ENCODE measurements at places on chromosomes 11 and 22.

- DNase-seq = no peak
Observed at GRCh38 chr11:34564807-34565241, 51.2 kb upstream of the ELF5 start.

- DNase-seq = peak; percentile 72
Observed at GRCh38 chr11:73240190-73240781, 22.2 kb downstream of the P2RY2 start.

- peak; percentile 74 for DNase-seq
Observed at GRCh38 chr11:94525546-94526324, 13.5 kb downstream of the C11orf97 start.

DNA sequence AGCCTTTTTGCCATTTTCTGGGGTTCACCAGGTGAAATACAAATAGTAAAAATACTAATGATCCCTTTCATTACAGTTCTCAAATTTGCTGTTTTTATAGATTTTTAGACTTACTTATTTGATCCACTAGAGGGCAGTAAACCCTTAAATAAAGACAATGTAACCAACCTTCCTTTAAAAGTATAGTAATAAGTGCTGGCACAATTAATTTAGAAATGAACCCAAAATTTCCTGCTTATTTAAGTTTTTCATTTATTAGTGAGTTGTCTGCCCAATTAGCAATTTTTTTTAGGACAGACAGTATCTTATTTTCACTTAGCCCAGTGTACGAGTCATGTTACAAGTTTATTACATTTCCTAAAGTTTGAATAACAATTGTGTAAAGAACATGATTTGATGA, 4.7 kb downstream of the DDIAS start:
- DNase-seq = peak; percentile 43

GRCh38 chr11:35796562-35796961, 134.0 kb downstream of the TRIM44 start:
- DNase-seq = peak; percentile 49

- DNase-seq = no peak
Observed at GRCh38 chr11:1034456-1035295, 1.8 kb downstream of the MUC6 start.

DNA sequence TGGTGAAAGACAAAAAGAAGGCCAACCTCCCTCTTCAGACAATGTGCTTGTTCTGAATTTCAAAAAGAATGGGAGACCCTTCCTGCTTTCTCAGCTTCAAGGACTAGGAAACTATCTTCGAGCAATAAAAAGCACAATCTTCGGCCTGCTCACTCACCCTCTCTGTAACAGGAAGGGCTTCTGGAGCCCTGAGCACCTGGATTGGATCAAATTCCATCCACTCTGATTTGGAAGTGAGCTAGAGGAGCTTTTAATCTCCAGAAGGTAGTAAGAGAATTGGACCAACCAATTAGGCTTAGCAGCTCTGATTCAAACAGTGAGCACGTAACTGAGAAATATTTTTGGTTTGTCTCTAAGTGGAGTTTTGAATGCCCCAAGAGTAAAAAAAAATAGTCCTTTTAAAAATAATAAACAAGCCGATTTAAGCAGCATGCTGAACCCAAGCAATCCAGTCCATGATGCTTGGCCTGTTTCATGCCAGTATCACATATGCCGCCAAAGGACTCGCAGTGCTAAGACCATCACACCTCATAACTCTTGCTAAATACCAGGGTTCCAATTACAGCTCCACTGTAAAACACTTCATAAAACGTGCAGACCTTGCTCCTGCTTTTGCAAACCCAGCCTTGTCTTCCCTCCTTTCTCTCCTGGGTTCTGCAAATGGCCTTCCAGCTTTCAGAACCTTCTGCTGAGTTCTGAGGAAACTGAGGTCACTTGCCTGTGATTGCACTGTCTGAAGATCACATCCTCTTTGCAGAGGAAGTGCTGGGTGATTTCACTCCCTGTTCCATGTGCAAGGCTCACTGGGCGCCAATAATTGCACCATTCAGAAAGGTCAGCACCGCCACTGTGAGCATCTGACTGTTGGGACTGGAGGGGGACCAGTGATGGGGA, 74.4 kb downstream of the SLC1A2 start:
- no peak for DNase-seq

GRCh38 chr11:117523680-117524079, 196.0 kb downstream of the CEP164 start:
- DNase-seq = peak; percentile 58

DNA sequence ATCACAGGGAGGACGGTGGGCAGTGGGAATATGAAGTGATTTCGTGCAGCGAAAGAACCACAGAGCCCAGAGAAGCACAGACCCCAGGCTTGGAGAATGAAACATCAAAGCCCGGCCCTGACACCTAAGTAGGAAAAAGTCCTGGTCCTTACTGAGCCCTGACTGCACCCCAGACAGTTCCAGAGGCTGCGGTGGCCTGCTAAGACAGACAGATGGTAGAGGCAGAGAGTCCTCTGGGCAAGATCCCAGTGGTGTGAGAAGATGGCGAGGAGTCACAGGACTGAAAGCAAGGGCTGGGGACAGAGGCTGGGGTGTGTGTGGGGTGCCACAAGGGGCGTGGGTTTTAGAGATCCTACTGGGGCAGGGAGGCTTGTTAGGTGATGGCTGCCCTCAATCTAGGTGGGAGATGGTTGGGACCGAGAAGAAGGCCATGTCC, 3.7 kb downstream of the CBX6 start:
- no peak for DNase-seq

- DNase-seq = no peak
Observed at GRCh38 chr22:47276450-47276820, 514.0 kb downstream of the TBC1D22A start.

GRCh38 chr11:42161886-42162285, 702.4 kb upstream of the LRRC4C start:
- no peak for DNase-seq

DNA sequence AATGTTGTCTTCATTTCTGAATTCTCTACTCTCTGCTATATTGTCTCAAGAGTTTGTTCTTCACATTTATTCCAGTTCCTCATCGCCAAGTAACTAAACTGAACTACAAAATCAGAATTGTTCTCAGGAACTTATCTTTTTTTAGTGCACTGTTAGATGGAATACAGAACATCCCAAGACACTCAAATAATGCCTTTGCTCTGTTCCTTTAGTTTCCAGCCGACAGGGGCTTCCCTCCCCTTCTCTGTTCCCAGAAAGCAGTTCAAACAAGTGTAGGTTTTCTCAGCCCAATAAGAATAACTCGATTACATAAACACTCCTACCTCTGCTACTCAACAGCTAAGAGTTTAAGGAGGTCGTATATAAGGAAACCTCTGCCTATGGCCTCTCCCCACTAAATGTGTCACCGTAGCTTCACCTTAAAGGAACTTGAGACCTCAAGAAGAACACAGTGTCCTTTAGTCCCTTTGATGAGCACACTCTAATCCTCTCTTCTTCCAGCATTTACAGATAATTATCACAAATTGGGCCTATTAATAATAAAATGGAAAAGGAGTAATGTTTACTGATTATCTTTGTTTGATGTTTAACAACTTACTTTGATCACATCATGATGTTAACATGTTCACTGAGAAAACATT, 6.9 kb downstream of the POU2AF3 start:
- DNase-seq = no peak

DNA sequence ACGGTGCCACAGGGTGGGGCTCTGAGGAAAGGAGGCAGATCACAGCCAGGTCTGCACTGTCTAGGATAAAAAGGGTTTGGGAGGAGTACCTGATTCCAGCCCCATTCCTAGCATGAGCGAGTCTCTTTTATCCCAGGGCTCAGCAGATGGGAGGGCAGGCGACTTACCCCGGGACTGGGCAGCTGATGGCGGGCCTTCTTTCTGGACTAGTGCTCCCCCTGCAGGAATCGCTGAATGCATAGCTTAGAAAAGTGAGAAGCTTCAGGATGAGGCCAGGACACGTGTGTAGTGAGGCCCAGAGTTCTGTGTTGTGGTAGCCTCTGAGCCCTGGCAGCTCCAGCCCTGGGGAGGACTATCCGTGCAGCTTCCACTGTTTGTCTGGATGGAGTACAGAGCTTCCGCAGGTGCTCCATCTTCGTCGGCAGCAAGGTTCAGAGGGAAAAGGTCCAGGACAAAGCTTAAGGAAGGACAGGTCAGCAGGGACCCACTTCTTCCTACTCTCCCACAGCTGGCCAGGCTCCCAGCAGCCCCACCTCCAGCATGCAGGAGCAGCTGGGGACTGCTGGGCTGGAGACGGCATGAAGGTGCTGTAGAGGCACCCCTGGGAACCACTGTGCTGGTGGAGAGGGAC, 30.4 kb downstream of the COMMD9 start:
- peak; percentile 77 for DNase-seq

DNA sequence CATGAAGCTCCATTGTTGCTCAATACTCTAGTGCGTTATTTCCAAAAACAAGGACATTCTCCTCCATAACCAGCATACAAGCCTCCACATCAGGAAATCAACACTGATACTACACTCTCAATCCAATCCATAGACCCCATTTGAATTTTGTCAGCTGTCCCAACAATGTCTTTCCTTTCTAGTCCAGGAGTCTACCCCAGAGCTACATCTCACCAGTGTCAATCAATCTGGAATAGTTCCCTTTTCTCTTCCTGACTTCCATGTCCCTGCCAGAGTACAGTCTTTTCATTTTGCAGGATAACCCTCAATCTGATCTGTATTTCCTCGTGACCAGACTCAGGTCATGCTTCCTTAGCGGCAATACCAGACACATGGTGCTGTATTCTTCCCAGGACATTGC, 43.0 kb downstream of the TCF20 start:
- no peak for DNase-seq

DNA sequence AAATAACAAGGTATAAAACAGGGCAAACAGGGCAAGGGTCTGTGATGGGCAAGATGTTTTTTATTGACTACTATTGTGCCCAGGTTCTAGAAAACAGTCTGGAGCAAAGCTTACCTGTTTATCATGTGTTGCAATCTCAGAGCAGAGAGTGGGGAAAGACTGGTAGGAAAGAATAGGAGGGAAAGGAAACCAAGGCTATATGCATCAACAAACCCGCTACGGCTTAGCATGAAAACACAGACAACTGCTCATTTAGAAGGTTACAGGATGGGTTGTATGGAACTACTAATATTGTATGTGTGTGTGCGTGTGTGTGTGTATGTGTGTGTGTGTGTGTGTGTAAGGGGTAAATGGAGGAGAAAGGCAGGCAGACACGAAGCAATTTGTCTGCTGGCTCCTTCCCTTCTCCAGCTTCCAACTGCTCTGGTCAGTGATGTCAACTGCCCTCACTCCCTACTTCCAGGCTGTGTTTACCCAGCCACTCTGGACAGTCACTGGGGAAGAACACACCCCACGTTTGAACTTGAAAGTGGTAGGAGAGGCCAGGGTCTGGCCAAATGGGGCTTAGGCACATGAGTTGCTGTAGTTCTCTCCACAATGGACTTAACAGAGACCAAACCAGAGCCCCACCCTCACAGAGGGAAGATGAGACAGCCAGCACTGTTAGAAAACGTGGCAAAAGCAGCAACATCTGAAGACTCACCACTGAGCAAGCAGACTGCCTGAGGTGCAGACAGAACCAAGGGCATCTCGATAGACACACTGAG, 47.0 kb downstream of the GAB2 start:
- peak; percentile 41 for DNase-seq

DNA sequence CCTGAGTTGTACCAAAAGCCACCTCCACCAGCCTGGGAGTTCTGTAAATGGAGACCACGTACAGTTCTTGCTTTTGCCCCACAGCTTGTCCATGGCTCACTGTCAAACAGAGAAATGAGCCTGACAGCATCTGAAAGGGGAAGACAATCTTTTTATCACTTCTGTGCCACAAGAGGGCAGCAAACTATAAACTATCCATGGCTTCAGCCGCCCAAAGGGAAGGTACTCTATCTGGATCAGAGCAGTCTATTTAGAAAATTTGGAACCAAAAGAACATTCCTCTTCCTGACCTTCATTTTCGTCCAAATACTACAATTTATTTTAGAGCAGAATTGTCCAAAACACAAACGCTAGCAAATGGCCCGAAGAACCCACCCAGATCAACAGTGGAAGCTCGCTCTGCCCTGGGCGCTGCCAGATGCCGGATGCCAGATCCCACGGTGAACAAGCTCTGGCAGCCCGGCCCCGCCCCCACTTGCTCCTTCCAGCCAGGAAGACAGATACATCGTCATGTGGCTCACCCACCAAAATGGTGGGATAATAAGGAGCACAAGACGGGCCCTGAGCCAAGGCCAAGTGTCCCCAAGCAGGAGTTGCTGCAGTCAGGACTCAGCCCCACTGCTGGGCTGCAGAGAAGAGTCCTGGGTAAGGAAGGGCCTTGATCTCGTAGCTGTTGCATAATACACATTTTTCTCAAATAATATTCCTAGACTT, 23.9 kb upstream of the SCGB1A1 start:
- DNase-seq = peak; percentile 80

DNA sequence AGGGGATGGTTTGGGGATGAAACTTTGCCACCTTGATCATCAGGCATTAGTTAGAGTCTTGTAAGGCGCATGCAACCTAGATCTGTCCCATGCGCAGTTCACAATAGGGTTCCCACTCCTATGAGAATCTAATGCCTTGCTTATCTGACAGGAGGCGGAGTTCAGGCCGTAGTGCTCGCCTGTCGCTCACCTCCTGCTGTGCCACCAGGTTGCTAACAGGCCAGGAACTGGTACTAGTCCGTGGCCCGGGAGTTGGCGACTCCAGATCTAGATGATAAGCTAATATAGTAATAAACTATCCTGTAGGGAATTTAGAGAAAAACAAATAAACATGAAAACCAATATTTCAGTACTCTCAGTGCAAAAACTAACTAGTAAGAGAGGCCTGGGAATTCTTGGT, 155.4 kb upstream of the ANO5 start:
- DNase-seq = no peak

DNA sequence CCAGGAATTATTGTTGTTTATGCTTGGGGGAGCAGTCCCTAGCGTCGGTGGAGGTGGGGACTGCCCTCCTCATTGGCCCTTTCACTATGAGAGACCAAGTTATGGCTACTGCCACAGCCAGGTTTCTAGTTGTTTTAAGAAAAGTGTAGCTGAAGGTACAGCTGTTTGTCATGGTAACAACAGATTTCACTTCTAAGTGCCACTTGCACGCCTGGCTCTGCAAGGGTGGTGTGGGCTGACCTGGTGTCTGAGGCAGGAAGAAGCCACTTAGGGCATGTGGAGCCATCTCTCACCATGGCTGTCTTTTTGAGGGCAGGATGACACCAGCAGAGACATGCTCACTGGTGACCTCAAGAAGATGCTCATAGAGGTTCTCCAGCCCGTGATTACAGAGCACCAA, 46.3 kb upstream of the MPEG1 start:
- no peak for DNase-seq

GRCh38 chr11:79510960-79511359, 70.1 kb upstream of the TENM4 start:
- no peak for DNase-seq

DNA sequence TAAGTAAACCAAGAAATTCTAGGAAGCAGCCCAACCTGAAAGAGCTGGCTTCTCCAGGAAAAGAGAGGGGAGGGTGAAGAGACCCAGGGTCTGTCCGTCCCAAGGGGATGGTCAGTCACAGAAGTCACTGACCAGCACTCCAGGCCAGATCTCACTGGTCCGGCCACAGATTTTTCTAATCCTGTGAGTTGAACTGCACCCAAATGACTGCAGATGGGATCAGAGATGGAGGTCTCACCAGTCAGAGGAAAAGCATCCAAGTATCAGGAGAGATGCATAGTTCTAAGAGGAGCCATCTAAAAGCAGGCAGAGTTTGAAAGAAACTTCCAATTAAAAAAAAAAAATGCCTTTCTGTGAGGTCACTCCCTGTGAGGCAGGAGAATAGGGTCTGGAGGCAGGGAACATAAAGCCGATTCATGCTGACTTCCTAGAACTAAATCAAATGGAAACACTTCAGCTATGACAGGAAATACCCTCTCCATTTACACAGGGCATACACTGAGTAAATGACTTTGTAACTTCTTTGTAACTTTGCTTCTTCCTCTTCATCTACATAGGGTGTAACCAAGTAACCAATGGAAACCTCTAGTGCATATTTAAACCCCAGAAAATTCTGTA, 144.5 kb downstream of the CCDC34 start:
- DNase-seq = peak; percentile 95

All from IMR-90 (cell line).